ENCODE measurements at places on chromosomes 1 and 21.
A peak's percentile ranks its signal among the peaks of the same experiment; 100 is the strongest.

GRCh38 chr1:197683895-197684553 lies 91.3 kb downstream of the DENND1B start:
- no peak for DNase-seq

DNA sequence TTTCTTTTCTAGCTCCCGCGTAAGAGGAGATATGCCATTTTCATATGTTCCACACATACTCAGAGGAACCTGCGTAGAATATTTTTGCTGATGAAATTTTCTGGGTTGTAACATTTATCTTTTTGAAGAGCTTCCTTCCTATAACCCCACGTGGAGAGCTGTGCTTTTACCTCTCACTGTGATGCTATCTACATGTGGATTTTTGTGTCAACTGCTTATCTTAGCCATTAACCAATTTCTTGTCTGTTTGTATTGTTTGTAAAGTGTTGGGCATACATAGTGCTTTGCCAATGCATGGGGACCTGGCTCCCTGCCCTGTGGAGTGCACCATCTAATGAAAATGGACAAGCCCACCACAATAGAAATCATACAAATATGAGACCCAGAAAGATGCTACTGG lies 266.1 kb downstream of the TNR start:
- DNase-seq, result no peak

- no peak for DNase-seq
Observed at GRCh38 chr1:22636927-22637326, 499 bp downstream of the C1QA start.

DNA sequence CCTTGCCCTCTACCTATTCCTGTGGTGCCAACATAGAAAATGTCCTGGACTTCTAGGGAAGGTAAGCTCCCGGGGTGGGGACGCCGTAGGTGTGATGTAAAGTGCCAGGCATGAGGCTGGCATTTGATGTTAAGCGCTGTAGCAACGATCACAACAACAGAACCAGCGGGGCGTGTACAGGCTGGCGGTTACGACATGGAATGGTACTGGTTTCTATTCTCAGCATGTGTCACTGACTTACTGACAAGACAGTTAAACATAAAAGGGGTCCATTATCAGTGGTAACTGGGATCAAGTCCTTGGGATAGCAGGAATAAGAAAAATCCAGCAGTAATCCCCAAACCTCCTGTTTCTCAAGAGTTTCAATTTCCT lies 58.9 kb downstream of the TGFBR3 start:
- DNase-seq, result no peak

- DNase-seq, result no peak
Observed at GRCh38 chr1:157400766-157401165, 151.5 kb downstream of the FCRL5 start.

DNA sequence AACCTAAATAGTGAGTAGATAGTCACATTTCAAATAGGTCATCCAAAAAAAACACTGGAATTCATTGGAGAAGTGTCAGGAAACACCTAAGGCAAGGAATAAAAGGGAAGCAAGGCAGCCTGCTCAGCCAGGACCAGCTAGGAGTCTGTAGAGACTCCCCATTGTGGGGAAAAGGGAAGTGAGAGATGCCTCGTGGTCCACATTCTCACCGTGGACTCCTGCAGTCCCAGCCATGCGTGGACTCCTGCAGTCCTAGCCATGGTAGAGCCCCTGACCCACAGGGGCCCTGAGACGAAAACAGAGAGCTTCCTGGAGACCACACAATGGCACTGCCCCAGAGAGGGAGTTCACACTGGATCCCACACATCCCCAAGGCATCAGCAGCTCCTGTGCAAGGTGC lies 97.5 kb downstream of the LRIG2 start:
- no peak for DNase-seq

DNA sequence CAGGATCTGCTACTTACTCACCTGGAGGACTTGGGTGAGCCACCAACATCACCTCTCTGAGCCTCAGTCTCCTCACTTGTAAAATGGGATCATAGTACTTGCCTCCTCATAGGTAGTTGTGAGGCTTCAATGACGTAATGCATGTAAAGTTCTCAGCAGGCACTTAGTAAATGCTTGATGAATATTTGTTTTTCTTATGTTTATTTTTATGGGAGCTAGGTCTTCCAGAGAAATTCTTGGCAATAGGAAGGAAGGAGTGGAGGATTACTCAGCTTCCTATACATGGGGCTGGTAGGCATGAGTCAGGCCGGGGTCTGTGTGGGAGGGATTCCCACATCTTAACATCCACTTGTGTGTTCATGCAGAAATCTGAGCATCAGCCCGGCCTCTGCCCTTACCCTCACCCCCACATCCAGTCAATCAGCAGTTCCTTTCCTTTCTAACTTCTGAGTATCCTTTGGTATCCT lies 95.4 kb upstream of the USP24 start:
- no peak for DNase-seq

GRCh38 chr1:180204231-180204630 lies 25.8 kb upstream of the LHX4 start:
- DNase-seq, result no peak

DNA sequence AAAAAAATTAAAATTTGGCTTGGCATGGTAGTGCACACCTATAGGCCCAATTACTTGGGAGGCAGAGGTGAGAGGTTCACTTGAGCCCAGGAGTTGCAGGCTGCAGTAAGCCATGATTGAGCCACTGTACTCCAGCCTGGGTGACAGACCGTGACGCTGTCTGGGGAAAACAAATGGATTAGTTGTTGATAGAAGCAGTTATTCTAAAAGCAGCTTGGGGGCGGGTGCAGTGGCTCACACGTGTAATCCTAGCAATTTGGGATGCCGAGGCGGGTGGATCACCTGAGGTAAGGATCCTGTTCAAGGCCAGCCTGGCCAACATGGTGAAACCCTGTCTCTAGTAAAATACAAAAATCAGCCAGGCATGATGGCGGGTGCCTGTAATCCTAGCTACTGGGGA lies 40.3 kb downstream of the KIF1B start:
- DNase-seq, result peak; percentile 40

DNA sequence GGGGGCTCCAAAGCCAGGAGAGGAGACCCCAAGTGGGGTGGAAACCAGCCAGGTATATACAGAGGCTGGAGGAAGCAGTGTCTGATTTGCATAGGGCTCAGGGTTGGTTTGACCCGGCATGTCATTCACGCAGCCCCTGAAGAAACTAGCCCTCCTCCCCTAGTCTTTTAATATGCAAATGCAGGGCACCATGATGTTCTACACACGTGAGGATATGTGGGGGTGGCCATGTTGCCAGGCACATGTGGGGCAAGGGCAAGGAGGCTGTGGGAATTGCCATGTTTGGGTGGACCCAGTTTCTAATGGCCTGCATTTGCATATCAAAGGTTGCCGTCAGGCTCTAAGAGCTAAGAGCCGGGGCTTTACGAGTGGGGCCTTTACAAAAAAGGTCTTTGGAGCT lies 12.0 kb upstream of the RHOU start:
- DNase-seq, result no peak

DNA sequence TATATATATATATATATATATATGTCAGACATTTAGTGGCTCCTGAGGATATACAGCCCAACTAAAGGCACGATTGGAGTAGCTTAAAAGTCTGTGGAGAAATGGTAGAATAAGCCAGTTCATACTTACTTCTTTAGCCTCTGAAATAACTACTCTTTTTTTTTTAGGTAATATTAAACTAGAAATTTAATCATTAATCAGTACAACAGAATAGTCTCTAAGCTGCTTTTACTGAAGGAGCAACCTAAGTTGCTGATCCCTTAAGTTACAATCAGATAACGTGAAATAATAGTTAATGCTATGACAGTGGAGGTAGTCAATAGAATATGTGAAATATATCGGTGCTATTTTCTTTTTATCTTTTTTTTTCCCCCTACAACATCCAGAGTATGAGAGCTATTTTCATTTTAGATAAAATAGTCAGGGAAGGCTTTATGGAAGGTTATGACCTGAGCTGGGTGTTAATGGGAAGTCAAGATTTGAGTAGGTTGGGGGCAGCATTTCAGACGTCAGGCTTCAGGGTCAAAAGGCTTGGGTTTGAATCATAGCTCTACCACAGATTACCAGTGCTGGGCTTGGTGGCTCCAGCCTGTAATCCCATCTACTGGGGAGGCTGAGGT lies 15.6 kb downstream of the ZMPSTE24 start:
- no peak for DNase-seq

- DNase-seq, result no peak
Observed at GRCh38 chr1:161274874-161275273, 16.3 kb downstream of the PCP4L1 start.

DNA sequence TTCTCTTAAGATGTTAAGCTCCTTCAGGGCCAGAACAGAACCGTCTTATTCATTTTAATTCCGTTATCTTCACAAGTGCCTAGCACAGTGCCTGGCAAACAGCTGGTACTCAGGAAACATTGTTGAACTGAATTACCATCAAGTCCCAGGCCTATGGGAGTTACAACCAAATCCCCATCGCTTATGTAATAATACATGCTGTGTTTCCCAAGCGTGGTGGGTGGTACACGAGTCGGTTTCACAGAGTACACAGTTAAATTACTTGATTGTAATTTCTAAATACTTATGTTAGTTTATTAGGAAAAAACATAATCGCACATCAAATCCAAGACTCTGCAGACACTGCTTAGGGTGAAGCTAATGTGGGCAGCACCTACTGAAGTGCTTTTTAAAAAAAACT lies 1.0 kb downstream of the ANGEL2 start:
- DNase-seq, result no peak

DNA sequence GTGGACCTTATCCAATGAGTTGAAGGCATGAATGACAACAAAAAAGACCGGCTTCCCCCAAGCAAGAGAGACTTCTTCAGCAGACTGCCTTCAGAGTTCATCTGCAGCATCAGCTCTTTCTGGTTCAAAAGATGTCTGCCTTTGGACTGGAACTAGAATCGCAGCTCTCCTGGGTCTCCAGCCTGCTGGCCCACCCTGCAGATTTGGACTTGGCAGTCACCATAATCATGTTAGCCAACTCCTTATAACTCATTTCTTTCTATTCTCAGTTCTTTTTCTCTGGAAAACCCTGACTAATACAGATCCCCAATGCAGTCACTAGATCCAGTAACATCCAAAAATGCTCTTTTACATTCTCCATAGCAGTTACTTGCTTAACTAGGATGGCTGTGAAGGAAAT lies 89.2 kb upstream of the MARK1 start:
- DNase-seq, result no peak

DNA sequence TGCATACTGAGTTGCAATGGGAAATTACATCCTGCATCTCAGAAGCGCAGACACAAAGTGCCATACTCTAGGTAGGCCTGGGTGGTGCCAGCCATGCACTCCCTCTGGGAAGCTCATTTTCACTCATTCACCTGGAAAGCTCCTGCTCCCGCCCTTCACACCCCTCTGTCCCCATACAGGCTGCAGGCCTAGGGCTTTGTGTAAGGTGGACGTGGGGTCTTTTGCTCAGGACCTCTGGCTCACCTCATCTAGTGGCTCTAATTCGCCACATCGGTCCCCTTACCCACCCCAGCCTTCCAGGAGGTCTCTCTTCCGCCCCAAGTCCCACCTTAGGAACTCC lies 751 bp downstream of the MRPS15 start:
- no peak for DNase-seq

DNA sequence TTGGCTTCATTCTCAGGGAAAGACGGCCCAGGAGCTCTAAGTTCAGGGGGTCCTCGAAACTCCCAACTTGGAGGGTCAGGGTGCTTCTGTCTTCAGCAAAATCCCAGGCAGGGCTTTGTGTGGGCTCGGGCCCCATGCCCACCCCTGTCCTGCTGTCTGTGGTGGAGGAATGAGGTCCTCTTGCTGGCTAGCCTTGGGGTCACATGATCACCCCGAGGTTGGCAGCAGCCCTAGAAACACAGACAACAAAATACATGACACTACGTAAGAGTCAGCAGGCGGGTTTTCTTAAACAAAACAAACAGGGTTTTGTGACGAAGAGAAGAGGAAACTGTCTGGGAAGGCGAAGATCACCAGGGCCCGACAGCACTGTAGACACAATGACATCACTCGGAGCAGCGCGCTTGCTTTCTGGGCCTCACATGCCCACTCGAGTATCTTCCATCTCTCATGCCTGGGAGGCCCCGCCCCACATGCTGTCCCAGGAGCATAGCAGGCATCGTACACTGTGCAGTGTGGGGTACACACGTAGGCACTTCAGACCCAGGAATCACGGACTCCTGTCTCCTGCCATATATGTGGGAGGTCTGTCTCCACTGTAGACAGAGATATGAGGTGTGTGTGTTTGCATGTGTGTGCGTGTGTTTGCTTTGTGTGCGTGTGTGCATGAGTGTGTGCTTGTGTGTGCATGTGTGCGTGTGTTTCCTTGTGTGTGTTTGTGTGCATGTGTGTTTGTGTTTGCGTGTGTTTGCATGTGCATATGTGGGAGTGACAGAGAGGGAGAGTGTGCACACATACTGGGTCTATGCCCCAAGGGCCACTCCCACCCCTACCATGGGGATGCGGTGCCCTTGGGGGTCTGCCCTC lies 94.7 kb downstream of the SIK1 start:
- no peak for DNase-seq

DNA sequence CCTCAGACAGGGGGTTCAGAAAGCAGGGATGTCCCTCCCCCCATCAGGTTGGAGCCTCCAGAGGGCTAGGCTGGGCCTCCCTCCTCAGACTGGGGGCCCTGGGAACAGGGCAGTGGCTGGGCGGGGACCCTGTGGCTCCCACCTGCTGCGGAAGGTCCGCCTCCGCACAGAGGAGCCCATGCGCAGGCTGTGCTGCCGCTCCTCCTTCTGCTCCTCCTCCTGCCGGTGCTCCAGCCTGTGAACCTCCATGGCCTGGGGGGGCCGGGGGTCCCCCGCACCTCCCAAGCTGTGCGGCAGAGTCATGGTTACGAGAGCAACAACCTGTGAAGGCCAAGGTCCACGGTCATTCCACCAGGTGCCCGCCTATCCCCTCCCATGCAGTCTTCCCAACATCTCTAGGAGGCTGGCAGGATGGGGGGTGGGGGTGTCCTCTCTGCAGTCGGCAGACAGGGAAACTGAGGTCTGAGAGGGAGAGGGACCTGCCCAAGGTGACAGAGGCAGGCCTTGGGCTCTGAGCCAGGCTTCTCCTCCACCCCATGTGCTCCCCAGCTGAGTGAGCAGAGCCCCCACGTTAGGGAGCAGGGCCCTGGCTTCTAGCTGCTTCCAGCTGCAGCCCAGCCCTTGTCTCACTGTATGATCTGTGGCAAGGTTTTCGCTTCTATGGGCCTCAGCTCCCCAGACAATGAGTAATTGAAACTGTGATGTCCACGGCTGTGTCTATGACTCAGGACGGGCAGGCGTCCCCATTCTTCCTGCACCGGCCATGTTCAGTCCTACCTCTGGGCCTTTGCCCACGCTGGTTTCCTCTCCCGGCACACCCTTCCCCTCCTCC lies 3.4 kb downstream of the MYOM3 start:
- DNase-seq, result no peak

GRCh38 chr1:70115315-70115714 lies 90.1 kb downstream of the LRRC40 start:
- no peak for DNase-seq

- DNase-seq, result no peak
Observed at GRCh38 chr1:10916311-10916710, 96.1 kb upstream of the TARDBP start.

GRCh38 chr21:42622284-42622683 lies 31.1 kb upstream of the PDE9A start:
- DNase-seq, result no peak

DNA sequence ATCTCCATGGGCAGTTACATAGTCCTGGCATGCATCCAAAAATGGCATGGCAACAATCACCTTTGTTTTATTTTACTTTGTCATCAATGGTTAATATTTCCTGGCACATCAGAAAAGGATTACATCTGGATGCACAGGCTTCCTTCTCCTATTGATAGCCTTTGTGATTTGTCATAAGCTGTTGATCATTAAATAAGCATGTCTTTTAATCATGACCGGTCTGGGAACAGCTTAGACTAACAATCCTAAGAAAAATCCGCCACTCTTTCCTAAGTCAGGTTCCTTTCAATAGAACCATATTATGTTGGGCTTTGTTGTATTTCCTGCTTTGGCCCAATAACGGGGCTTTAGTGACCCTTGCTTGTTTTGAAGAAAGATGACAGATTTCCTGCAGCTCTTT lies 330.6 kb downstream of the DUSP10 start:
- no peak for DNase-seq
